ENCODE measurements at places on chromosomes 5 and 9. TPM values are rescaled to one million over a fixed set of nuclear protein-coding genes. Genes with fewer than 3 reads are reported as not detected.

Gene NSG2
- 3.3 TPM for polyA plus RNA-seq

Gene RALGPS1
- polyA plus RNA-seq, result 16.2 TPM

Gene PDCD1LG2
- 0.24 TPM for polyA plus RNA-seq

Gene PCDHGC5
- polyA plus RNA-seq, result 1.3 TPM

Gene HRH2
- polyA plus RNA-seq, result 6.2 TPM

DNA sequence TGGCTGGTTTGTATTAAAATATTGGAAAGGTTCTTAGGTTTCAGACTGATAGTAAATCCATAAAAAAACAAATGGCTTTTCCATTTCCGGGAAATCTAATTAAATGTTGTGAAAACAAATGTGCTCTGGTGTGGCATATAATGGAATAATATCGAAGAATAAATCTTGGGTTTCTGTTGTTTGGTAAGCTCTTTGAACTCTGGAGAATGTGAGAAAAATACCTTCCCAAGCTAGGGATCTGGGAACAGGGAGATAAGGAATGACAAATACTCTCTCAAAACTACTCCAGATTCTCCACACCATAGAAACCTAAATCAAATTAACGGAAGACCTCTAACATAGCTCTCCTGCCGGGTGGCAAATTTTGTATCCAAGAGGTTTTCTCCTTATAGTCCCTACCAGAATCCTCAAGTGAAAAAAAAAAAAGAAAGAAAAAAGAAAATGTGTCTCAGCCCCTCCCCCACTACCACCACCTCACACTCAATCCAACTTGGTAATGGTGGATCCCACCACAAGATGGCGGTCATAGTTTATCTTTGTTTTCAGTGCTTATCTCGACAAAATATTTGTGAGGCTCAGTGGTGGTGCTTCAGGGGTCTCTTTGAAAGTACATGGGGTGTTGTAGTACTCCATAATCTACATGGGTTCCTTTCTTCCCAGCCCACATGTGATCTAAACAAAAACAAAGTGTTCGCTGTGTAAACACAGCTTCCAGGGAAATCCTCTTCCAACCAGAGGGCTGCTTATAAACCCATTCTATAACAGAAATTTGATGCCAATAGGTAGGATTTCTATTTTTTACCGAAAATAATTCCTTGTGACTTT, 54.5 kb upstream of the FST start:
- DNase-seq, result peak; percentile 11

GRCh38 chr5:132095424-132095972, 21.9 kb downstream of the CSF2 start:
- DNase-seq, result no peak

DNA sequence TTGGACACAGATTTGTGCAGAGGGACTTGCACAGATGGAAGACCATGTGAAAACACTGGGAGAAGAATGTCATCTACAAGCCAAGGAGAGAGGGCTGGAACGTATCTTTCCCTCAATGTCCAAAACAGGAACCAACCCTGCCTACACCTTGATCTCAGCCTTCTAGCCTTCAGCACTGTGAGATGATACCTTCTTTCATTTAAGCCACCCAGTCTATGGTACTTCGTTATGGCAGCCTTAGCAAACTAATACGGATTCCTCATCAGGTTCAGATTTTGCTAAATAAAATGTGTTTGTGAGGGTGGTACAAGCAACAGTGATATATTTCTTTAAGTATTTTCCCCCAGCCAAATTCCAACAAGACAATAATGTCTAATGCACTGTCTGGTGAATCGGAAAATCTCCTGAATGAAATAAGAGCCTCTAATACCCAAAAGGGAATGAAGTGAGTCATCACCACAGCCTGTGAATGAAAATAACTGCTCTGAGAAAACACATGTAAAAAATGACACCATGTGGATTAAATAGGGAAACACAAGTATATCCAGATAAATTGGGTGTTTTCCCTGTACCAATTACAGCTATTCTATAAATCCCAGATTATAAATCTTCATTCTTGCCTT, 182.8 kb upstream of the TARS1 start:
- no peak for DNase-seq

DNA sequence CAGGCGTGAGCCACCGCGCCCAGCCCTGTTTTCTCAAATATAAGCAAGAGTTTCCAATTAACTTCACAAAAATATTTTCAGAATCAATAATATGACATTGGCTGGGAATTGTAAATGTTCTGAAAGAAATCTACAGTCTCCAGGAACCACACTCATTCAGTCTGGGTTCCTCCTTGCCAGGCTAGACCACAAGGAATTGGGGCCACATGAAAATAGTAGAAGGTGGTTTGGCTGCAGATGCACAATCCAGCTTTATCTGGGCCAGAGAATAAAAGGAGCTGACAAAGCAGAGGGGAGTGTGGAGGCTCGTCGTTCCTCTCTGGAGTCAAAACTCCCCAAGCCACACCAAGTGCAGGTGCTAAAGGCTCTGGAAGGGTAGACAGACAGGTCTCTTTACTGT, 92.0 kb upstream of the OSMR start:
- DNase-seq, result no peak

DNA sequence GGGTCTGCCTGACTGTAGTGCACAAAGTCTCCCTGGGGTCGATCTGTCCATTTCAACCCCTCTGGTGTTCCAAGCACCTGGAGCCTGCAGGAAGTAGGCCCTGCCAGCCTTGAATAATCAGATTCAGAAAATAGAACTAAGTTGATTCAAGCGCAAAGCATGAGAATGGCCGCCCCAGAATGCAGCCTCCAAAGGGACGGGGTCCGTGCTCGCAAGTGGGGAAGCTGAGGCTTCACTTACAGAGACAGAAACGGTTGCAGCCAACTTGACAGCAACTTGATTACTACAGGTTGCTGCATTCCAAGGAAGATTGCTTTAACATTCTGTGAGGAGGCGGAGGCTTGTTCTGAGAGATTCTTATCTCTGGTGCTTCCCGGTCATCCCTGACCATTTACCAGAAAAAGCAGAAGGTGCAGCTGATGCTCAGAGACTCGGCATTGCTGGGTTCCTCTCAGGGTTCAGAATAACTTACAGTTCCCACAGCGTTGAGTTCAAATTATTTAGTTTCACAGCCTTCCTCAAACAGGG, 14.9 kb upstream of the LRRC14B start:
- DNase-seq, result no peak

DNA sequence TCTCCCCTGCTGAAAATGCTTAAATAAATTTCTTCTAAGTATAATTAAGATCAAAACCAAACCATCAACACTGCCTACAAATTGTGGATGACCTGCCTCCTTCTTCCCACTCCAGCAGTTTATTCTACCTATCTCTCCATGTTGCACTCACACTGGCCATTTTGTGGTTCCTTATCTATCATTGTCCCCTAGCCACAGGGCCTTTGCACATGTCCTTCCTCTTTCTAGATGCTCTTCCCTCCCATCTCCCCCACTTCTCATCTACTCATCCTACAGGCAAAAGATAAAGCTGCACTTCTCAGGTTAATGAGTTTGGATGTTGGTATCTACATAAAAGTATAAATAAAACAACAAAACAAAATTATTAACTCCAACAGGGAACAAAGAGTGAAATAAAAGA, 70.6 kb upstream of the CCNG1 start:
- DNase-seq, result no peak

- DNase-seq, result no peak
Measured at GRCh38 chr5:66285343-66285922, 141.3 kb downstream of the SREK1 start.

GRCh38 chr5:173902743-173903142, 14.6 kb downstream of the CPEB4 start:
- no peak for DNase-seq
